ENCODE measurements at places on chromosomes 11 and 22. TPM values are rescaled to one million over a fixed set of nuclear protein-coding genes. Genes with fewer than 3 reads are reported as not detected.

- H3K27ac ChIP-seq = peak overlapping the region; percentile 66
- no peaks in the 10 kb centered on the region for H3K36me3 ChIP-seq
- no peak for DNase-seq
Observed at GRCh38 chr22:43118024-43118849, 7.7 kb downstream of the BIK start.

Gene PLAAT2
- not detected for total RNA-seq

Gene CARD10
- 24.1 TPM for total RNA-seq

Gene TMPRSS13
- 11.1 TPM for total RNA-seq

GRCh38 chr22:21451545-21452520, 15.4 kb upstream of the TMEM191C start:
- peaks cover 5% of the 10 kb centered on the region for H3K36me3 ChIP-seq
- H3K27me3 ChIP-seq = no peaks in the 10 kb centered on the region
- H3K4me3 ChIP-seq = no peak overlapping the region

DNA sequence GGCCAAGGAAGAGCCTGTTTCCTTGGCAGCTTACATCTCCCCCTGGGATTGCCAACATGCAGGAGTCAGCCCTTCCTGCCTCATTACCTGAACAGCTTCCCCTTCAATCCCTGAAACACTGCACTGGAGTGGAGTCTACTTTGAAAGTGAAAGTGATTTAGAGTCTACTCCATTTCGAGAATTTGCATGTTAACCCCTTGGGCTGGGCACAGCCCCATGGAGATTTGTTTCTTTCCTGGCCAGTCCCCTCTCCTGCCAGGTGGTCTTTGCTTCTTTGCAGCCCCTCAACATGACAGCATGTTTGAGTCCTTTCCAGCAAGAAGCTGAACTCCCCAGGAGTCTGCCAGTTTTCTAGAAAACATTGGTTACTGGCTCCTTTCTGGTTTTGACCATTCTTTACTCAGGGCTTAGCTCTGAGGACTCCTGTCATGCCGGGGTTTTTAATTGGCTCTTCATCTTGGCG, 59.9 kb downstream of the TRAF6 start:
- H3K36me3 ChIP-seq = no peaks in the 10 kb centered on the region
- no peak overlapping the region for H3K4me3 ChIP-seq
- peaks cover 11% of the 10 kb centered on the region for H3K4me1 ChIP-seq
- DNase-seq = no peak
- H3K27ac ChIP-seq = no peak overlapping the region

DNA sequence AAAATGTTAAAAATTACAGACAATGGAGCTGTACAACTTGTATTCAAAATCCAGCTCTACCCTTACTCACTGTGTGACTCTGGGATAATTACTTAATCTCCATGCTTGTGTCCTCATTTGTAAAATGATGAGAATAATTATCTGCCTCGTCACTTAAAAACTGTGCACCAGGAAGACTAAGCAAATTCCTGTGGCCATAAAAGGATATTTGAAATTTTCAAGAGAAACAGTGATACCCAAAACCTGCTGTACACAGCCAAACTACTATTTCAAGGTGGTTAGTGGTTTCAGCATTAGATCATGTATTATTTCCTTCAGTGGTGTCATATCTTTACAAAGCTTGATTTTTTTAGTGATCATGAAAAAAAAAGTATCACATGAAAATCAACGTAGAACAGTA, 136.9 kb downstream of the METTL15 start:
- no peaks in the 10 kb centered on the region for H3K36me3 ChIP-seq
- H3K4me3 ChIP-seq = no peak overlapping the region
- no peak for DNase-seq
- no peaks in the 10 kb centered on the region for H3K4me1 ChIP-seq
- no peaks in the 10 kb centered on the region for H3K27me3 ChIP-seq

Gene SDHD
- 155 TPM for total RNA-seq
